ENCODE measurements at places on chromosomes 7 and 10.

DNA sequence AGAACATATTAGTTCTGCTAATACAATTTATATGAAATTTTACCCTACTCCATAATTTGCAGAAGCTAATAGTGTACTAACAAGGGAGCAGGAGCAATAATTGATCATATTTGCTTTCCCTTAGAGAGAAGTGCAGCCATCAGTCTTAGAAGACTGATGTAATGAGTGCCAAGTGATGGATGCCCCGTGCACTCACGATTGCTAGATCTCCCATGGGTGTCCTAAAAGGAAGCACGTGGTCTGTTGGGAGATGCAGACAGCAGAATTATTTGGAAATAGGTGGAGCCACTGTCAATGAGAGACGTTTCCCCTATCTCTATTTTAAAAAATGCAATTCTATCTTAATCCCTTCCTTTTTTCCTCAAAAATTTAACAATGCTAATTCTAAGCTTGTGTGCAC, 772.2 kb upstream of the C7orf33 start:
- DNase-seq, result no peak

DNA sequence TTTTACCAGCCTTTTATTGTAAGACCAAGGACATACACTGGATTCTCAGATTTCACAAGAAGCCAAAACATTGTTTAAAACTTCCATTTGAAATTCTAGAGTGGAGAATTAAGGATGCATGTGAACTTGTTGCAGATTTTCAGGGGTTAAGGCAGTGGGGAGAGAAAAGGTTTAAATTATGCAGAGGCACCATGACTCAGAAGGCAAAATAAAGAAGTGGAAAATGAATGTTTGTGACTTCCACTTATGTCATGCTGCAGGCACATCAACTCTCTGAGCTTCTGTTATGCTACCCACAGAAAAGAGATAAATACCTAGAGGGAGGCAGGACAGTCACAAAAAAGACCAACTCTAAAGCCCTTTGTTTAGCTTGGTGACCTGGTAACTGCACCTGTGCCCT, 84.4 kb upstream of the BET1 start:
- DNase-seq, result no peak

GRCh38 chr10:113169111-113169510, 219.1 kb downstream of the TCF7L2 start:
- DNase-seq, result no peak

GRCh38 chr7:17448479-17449423, 150.3 kb downstream of the AHR start:
- DNase-seq, result no peak

DNA sequence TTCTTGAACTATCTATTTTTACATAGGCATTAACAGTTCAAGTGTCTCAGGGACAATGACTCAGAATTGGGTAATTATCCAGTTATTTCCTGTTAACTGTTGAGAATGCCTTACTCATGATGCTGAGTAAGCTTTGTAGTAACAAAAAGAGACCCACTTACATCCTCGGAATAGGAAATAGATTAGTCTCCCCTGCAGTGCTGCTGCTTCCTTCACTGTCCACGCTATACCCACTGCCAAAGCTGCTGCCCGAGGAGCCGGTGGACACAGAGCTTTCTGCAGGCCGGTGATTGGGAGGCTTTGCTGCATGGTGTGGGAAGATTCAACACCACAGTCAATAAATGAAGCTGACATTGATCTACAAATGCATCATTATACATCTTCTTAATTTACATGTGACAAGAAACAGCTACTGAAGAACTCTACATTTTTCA, 357.1 kb downstream of the PCLO start:
- DNase-seq, result no peak

DNA sequence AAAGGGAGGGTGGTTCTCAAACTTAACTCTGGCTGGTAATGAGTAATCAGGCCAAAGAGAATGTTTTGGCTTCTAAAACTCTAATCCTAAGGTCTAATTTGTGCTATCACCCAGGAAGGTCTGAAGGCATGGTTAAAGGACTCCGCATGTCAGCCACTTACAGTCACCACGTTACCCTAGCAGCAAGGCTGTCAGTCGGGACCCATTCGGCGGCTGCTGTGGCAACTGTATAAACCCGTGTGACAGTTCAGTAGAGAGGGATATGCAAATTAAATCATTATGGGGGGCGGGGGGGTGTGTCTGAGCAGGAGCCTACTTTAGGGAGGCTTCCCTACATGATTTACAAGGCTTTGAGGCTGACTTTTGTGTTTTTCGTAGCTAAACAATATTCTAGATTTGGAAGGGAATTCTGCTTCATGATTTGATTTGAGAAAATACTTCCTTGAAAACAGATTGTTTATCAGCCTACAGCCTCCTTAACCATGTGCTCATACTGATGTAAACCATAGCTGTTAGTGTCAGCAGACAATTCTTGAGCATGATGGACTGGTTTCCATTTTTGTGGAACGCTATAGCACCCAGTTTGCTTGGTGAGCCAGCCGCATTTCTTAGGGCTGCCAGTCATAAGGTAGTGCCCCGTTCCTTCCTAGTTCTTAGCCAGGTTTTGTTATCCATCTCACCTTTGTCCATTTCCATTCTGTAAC, 284.4 kb downstream of the USP6NL start:
- DNase-seq, result no peak

DNA sequence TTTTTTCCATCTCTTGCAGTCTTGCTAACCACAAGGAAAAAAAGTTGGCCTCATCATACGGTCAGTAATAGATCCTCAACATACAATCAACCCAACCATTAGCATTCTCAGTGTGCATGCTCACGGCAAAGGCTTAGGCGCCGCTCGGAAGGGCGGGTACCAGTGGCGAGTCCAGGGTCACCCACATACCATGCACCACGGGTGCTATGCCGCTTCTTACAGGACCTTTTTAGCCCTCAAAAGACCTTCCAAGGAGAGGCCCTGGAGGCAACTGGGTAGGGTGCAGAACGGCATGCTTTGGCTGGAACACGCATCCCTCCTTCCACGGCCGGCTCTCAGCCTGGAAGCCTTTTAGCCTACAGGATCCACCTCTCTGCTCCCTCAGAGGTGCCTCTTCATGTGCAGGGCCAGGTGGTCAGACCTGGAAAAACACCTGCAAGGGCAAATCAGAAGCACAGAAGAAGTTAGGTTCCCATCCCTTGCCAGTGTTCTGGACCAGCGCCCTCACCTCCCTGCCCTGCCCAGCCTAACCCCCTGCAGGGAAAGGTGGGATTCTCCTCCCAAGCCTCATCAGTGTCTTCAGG, 5.8 kb downstream of the KLF6 start:
- DNase-seq, result no peak

DNA sequence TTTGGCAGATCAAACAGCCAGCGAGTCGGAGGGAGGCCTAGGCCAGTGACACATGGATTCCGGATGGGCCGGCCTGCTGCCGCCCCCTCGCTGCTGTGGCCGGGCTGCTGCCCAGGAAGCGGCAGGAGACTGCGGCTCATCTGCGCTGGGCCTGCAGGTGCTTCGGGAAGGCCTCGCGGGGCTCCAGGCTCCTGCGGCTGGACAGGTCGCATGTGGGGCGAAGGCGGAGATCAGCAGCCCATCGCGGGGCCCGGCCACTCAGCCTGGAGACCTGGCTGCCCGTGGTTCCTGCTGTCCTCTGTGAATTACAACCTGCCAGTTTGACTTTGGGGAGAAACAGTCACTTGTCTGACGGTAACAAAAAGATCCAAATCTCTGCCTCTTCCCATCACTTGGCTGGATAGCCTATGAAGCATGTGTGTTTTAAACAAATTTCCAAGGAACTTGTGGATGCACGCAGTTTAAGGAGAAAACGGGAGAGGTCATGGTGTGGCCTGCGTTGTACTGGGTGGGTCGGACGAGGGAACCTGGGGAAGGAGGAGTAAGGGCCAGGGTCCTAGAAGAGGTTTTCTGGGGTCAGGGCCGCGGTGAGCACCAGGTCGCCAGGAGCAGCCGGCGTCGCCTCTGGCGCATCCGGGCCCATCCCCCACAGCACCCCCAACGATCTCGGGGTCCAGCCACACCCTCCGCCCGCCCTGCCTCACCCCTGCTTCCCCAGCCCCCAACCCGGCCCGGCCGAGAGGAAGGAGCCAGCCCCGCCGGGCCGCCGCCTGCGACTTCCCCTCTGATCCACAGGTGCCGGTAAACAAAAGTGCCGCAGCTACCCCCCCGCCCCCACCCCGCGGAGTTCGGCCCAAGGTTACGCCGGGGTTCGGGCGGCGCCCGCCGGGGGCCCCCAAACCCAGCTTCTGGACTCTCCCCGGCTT, 1.6 kb downstream of the SPOCK2 start:
- DNase-seq, result no peak

DNA sequence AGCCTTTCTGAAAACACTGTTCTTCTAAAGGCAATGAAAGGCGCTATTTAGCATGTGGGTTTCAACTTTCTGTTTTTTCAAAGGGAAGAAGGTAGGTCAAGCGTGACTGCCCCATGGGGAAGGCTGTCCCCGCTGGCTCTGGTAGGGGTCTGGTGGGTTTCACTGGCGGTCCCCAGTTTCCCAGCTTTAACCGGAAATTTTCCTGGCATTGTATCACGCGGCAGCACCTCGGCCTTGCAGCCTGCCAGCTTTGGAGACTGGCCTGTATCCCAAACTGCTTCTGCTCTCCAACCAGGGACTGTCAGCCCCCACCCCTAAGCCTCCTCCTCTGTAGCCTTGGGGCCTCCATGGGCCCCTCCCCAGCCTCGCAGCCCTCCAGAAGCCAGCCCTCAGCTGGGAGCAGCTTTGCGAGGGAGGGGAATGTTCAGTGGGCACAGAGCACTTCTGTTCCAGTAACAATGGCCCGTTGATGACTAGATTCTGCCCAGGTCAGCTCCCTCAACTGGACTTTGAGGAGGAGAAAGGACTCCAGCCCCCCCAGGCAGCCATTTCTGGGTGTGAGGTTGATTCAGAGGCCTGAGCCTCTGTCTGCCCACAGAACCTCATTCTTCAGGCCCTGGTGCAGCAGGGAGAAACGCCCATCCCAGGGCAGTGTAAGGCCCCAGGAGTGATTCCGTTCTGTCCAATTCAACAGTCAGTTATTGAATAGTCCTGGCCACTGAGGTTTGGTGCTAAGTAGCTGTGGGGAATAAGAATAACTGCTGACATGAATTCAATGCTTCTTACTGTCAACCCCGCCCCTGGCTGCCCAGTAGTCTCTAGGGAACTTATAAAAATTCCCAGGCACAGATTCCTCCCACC, 17.1 kb downstream of the CHST3 start:
- no peak for DNase-seq

DNA sequence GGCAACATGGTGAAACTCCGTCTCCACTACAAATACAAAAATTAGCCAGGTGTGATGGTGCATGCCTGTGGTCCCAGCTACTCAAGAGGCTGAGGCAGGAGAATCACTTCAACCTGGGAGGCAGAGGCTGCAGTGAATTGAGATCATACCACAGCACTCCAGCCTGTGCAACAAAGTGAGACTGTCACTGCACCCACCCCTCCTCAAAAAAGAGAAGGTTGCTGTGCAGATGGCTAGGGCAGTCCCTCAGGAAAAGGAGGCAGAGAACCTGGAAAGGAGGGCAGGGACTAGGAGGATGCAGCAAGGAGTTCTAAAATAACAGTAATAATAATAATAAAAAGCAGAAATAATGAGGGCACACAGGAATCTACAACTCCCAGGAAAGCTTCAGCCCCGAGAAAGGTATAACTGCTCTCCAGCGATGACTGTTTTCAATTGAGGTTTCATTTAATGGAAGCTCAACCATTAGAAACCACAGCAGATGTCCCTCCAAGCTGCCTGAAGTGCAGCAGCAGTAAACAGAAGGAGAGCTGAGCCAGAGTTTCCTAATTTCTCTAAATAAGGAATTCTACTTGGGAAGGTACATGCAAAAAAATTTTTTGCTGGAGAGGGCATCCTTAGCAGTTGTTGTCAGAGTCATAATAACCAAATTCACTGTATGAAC, 326.5 kb downstream of the GATA3 start:
- DNase-seq, result no peak

GRCh38 chr7:131061818-131062217, 265.9 kb upstream of the MKLN1 start:
- no peak for DNase-seq

DNA sequence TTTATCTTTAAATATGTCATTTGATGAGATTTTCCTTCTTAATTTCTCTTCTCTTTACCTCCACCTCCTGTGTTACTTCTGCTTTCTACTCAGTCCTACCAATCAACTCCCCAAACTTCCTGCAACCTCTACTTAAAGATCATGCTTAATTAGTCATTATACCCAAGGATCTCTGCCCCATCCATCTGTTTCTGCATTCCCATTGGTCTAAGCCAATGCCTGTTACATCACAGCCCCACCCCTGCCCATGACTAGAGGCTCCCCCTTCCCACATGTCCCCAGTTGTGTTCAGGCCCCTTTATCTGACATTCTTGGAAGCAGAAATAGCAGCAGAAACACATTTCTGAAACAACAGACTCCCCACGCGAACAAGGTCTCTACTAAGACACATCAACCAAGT, 319.1 kb upstream of the NFE2L3 start:
- DNase-seq, result no peak

- DNase-seq, result no peak
Measured at GRCh38 chr10:99370993-99371392, 41.8 kb downstream of the CNNM1 start.

DNA sequence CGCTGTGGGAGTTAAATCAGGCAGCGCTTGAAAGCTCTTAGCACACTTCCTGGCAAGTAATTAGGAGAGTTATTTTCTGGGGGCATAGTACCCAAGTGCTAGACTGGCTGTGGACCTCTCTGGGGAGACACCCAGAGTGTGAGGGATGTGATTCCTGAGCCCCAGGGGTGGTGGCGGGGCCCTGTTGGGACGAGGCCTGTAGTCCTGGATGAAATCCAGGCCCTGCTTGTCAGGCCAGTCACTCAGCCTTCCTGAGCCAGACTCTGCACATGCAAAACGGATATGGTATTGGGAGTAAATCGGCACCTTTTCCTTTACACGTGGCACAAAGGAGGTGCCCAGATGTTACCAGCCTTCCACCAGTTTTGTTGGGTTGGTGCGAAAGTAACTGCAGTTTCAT, 31.2 kb downstream of the TRRAP start:
- DNase-seq, result no peak

DNA sequence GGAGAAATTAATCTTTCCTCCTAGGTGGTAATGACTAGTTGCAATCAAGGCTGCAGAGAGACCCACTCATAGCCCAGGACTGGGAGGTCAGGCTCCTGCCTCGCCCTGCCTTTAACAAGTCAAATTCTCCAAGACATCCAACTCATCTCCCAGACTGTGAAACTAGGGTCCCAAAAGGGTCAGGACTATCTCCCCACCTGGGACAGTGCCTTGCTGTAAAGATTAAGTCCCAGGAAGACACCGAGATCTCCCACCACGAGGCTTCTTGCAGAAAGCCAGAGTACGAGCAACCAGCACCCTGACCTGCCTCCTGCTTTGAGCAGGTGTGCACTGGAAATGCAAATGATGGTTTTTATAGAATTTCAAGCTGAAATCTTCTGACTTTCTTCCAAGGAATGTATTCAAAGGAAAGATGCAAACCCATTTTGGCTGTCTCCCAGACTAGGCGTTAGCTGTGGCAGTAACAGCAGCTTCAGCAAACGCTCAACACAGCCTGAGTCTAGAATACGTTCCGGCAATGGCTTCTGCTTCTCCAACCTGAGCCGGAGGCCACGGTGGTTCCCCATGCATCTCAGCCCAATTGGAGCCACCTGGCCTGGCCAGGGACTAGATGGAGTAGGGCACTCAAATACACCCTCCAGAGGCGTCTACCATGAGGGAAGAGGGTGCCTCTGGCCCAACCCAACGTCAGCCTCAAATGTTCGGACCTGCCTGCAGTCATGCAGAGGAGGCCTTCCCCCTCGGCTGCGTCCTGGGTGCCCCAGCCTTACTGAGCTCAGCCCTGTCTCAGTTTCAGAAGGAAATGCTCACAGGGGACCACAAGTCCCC, 170.4 kb downstream of the PRKAG2 start:
- no peak for DNase-seq

- DNase-seq, result no peak
Measured at GRCh38 chr10:102674566-102674965, 30.3 kb downstream of the TRIM8 start.
